ENCODE measurements at places on chromosomes 7 and 10. TPM values are rescaled to one million over a fixed set of nuclear protein-coding genes. Genes with fewer than 3 reads are reported as not detected.

Gene CLDN3
- polyA plus RNA-seq = 0.40 TPM

Gene AOAH
- polyA plus RNA-seq = 4.5 TPM

DNA sequence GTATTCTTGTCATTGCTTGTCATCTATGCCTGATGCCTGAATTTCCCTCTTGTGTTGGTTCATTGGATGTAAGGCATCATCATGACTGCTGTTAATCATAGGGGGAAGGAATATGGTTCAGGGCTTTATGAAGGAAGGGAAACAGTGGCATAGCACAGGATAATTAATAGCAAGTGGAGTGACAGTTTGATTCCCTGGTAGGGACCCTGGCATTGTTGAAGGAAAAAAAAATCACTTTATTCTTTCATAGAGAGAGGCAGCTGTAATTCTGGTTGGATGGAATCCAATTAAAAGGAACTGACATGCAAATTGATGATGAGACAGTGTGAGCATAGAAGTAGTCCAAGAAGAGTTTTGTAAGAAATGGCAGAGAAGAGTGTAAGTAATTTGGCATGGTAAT, 121.4 kb downstream of the AUTS2 start:
- DNase-seq = no peak

Gene ZFAND2A
- 13.1 TPM for polyA plus RNA-seq

- DNase-seq = no peak
Observed at GRCh38 chr7:11748884-11749283, 83.1 kb downstream of the THSD7A start.
